ENCODE measurements at places on chromosomes 4 and X.

DNA sequence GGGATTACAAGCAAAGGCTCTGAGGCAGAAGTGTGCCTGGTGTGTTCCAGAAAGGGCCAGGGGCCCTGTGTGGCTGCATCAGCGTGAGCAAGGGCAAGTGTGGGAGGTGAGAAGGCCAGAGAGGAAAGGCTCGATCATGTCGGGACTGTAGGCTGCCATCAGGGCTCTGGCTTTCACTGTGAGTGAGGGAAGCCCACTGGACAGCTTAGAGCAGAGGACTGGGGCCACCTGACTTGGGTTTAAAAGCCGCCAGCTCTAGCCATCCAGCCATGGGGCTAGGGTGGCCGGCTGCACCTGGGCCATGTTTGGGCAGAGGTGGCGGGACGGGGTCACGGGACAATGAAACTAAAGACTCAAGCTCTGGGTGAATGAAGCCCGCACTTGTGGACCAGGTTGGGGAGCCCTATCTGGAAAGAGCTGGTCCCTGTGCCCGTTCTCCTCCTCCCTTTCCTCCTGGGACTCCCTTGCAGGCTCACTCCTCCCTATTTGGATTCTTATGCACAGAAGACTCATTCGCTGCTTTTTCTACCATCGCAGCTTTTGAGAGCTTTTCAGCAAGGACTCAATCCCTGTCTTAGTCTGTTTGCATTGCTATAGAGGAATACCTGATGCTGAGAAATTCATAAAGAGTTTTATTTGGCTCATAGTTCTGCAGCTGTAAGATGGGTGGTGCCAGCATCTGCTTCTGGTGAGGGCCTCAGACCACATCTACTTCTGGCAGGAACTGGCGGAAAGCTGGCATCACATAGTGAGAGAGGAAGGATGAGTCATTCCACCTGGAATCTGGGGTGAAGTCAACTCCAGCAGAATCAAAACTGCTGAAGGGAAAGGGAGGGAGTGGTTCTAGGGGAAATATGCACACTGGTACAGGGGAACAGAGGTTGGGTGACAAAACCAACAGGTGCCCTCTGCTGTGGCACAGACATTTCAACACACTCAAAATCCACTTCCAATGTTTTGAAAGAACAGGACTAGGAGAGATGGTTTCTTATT, 15.3 kb downstream of the CTAG1B start:
- no peak for DNase-seq

GRCh38 chrX:66717926-66718325, 79.0 kb upstream of the EDA2R start:
- no peak for DNase-seq

DNA sequence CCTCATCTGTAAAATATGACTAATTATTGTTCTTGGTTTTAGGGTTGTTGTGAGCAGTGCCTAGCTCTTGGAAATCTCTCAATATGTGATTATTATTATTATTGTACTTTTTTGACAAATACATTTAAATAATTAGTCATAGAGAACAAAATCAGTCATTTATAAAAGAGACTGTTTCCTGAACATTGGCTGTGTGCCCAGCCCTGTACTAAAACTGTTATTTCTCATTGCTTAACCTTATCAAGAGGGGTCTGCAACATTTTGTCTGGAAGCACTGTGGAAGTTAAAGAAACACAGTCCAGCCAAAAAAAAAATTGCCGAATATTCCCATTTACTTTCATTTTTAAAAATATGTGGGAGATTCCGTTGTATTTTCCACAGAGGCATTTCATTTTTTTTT, 989.2 kb upstream of the SLIT2 start:
- DNase-seq = no peak

- DNase-seq = no peak
These were observed at the start of gene LINC00632 for GRCh38 chrX:140709421-140709846. TSS of gene LINC00632 (plus strand) at chrX:140709759.

GRCh38 chr4:126541820-126542219, 1090.9 kb upstream of the INTU start:
- no peak for DNase-seq

- DNase-seq = no peak
These were observed 89.1 kb downstream of the PTPN13 start for GRCh38 chr4:86683167-86683566.

DNA sequence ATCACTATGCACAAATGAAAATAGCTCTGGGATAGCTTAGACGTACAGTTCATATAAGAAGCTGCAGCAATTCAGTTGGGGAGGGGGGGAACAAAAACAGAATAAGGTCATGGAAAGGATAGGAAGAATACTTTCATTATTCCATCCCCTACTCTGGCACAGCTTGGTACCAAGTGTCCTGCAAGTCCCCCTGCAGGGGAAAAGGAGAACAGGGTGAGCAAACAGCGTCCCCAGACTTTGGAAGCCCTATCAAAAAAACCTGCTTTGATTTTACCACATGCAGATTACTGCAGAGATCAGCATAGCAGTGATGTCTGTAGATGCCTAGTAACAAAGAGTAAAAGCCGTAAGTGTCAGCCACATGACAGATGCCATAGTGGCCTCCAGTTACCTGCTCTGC, 209.4 kb upstream of the NEIL3 start:
- DNase-seq = no peak

GRCh38 chr4:158581161-158581560, 59.5 kb downstream of the RXFP1 start:
- DNase-seq = no peak

DNA sequence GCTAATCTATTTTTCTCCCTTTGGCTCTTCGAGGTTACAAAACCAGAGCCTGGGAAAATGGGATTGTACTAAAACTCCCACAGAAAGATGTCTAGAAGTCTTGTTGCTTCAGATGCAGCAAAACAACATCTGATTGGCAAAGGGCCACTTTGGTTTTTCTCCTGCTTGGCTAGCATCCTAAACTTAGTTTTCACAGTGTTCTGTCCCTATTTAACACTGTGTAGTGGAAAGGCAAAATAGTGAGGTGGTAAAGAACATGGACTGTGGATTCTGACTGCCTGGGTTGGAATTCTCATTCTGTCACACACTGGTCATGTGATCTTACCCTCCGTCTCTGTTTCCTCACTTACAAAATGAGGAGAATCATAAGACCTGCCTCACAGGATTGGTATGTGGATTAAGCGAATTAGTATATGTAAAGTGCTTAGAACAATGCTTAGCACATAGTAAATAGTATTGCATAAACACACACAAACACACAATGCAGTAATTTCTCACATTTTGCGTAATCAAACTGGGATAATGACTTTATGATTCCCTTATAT, 23.5 kb downstream of the TIGD2 start:
- DNase-seq = no peak

All from cortex of kidney (tissue), 1 donor.